ENCODE measurements at places on chromosomes 12 and 14.
A peak's percentile ranks its signal among the peaks of the same experiment; 100 is the strongest.

- no peak for DNase-seq
Observed at GRCh38 chr14:24377657-24378056, 9.7 kb downstream of the NFATC4 start.

DNA sequence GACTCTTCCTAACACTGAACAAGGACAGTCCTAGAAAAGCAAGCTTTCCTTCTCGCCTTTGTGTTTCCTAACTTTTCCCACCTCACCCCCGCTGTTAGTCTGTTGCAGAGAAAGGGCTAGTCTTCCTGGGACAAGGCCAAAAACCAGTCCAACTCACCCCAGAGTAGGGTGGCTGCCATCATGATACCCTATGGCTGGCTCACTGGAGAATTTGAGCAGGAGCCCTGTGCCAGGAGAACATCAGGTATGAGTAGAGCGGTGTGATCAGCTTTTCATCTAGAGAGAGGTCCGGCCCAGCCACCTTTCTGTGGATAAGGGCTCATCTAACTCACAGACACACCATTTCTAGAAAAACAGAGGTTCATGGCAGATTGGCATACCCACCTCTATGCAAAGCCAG, 16.7 kb upstream of the ZFP36L1 start:
- no peak for DNase-seq

GRCh38 chr12:107635139-107635538, 50.5 kb upstream of the PWP1 start:
- no peak for DNase-seq

GRCh38 chr12:6613776-6614512, 6.8 kb upstream of the CHD4 start:
- peak; percentile 97 for DNase-seq

DNA sequence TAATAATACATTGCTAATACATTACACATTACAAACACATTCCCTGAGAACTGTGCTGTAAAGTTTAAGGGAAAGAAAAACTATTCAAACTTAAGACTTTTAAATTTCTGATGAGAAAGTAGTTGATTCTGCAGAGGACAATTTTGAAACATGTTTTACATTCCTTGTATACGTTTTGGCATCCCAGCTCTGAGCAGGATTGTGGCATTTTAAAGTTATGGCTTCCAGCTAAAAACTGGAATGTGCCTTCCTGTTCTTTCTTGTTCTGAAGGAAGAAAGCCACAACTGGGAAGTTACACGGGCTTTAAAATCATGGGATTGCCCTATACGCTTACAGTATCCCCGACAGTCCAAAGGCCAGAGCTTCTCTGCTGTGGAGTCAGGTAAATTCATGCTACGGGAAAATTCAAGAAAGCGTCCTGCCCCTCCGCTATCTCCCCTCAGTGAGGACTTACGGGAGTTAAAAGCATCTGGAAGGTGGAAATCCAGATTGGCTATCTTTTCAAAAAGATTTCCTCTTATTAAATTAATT, 10.8 kb upstream of the KLHL42 start:
- no peak for DNase-seq

DNA sequence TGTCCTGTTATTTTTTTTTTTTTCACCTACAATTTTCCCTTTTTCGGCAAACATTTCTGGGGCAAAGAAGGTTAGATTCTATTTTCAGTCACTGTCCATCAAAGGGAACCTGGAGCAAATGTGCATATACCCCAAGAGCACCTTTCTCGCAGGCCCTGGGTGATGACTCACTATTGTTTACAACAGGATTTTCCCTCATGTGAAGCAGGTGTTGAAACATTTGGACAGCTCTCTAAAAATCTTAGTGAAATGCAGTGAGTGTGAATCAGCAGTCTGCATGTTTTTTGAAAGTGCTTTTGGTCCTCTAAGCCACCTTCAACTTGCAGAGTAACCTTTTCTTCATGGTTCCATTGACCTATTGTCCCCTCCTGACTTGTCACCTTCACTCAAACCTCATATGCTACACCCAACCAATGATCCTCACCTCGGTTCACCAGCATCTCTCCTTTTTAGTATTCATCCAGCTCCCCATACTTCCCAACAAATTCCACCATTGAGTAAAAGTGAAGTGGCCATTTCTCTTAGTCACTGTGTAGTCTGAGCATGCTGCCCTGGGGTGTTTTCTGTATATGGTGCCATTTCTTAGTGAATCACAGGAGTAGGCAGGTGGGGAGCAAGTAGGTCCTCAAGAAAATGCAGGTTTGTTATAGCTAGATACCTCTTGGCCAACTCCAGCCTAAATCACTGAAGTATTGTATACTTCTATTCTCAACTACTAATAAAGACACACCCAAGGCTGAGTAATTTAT, 260.2 kb downstream of the BMP4 start:
- DNase-seq, result no peak

DNA sequence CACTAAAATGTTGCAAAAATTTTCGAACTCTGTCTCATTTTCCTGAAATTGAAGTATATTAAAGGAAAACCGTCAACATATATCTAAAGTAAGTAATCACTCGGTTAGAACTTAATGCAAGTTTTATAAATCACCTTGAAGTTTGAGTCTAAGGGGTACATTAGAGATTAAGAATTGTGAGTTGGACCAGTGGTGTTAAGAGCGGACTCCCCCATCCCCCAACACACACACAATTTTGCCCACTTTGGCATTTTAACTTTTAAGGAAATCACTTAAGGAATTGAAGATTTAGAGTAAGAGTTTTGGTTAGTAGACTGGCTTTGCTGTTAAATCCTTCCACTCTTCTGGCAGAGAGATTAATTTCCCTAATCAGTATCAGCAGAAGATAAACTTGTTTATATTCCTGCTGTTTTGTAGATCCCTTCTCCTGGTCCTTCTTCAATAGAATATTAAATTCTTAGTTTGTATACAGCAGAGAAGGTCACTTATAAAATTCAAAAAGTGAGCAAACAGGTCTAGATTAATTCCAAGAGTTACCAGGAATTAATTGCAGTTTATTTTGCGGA, 1.5 kb downstream of the HIF1A start:
- DNase-seq, result no peak

DNA sequence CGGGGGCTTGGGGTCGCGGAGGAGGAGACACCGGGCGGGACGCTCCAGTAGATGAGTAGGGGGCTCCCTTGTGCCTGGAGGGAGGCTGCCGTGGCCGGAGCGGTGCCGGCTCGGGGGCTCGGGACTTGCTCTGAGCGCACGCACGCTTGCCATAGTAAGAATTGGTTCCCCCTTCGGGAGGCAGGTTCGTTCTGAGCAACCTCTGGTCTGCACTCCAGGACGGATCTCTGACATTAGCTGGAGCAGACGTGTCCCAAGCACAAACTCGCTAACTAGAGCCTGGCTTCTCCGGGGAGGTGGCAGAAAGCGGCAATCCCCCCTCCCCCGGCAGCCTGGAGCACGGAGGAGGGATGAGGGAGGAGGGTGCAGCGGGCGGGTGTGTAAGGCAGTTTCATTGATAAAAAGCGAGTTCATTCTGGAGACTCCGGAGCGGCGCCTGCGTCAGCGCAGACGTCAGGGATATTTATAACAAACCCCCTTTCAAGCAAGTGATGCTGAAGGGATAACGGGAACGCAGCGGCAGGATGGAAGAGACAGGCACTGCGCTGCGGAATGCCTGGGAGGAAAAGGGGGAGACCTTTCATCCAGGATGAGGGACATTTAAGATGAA, 630 bp downstream of the FOS start:
- DNase-seq, result peak; percentile 16

- DNase-seq, result no peak
Observed at GRCh38 chr12:68972595-68972994, 39.6 kb upstream of the CPM start.

DNA sequence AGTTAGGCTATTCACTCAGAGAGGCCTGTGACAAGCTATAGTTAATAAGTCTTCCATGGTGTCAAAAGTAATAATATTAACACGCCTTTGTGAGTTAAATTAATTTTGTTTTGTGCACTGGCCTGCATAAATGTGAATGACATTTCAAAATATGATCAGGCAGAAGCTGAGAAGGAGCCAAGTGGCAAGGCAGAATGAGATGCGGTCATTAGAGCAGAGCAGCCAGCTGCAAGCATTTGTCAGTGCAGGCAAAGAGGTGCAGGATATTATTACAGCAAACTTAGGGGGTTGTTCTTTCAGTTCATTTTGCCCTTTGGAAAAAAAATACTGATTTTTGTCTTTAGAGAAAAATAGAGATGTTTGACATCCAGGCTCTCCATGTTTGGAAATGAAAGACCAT, 364.5 kb downstream of the PAWR start:
- DNase-seq, result peak; percentile 13

DNA sequence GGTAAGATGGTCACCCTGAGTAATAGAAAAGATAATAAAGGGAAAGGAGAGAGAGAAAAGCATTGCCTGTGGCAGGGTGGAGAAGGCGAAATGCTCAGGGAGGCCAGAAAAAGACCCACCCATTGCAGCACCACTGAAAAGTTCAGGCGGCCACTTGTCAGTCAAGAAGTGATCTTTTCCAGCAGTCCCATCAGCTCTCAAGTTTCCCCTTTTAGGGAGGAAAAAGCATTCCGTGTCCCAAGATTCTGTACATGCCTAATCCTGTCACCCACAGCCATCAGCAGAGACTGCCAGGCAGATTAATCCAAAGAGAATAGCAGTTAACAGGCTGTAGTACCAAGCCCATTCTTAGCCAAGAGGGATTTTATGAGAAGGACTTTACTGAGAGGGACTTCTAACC, 11.9 kb downstream of the SLC38A1 start:
- DNase-seq, result no peak

Data from NCI-H2081 (cell line).